ENCODE measurements at places on chromosomes 1 and 21. TPM values are rescaled to one million over a fixed set of nuclear protein-coding genes. Genes with fewer than 3 reads are reported as not detected.

EXTL1 gene
- not detected for total RNA-seq

DNA sequence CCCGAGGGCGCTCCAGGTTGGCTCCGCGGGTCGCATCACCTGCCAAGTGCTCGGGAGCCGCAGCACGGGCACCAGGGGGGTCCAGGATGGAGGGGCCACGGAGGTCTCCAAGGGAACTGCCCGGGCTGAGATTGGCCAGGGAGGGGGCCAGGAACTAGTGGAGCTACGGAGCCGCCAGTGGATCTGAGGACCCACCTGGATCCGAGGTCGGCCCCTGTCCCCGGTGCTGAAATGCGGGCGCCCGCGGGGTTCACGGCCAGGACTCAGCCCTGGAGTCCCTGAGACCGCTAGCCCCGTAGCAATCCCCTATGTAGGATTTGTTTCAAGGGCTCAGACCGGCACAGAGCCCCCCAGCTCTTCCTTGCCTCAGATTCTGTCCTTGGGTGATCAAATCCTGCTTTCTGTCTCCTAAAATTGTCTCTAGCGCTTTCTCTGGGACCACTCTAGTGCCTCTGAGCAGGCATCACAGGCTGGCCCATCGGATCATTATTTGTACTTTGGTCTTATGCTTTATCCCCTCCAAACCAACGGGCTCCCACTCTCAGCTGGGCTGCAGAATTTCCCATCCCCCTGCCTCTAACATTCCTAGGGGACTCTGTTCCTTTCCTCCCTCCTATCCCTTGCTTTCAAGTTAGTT is 27.3 kb downstream of the KIAA2013 start:
- peak; percentile 51 for DNase-seq

- DNase-seq, result no peak
Measured at GRCh38 chr1:242146652-242147051, 147.8 kb upstream of the MAP1LC3C start.

DNA sequence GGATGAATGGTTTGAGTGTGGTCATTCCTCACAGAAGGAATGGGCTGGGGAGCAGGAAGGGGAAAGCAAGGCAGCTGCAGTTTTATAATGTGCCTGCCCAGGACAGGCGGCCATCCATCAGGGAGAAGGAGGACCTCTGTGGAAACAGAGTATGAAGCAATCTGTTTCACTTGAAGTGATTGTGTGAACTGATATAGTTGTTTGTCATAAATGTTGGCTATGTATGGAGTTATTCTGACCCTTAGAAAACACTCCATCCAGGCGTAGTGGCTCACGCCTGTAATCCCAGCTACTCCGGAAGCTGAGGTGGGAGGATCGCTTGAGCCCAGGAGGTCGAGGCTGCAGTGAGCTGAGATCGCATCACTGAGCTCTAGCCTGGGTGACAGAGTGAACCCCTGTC is 46.5 kb downstream of the NENF start:
- no peak for DNase-seq

GUCA2A gene
- total RNA-seq, result not detected

DNA sequence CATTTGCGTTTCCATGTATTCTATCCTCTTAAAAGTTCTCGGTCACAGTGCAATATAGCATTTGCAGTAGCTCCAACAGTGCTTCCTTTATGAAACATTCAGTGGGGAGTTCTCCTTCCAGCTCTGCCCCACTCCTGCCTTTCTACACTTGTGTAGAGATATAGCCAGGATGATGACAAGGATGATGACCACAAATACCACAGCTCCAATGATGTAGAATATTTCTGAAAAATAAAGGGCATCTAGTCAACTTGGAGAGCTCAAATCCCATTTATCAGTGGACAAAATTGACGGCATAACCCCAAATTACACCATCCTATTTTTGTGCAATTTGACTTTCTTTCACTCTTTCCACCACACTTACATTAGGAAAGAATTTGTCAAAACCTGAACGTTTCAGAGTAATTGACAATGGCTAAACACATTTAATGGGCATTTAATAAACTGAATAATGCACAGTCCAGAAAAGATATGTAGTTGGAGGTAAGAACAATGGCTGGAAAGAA is 11.1 kb downstream of the F3 start:
- no peak for DNase-seq

- peak; percentile 75 for DNase-seq
Measured at GRCh38 chr21:41564871-41565274, 56.9 kb upstream of the TMPRSS2 start.

NRIP1 gene
- 22.6 TPM for total RNA-seq

DNA sequence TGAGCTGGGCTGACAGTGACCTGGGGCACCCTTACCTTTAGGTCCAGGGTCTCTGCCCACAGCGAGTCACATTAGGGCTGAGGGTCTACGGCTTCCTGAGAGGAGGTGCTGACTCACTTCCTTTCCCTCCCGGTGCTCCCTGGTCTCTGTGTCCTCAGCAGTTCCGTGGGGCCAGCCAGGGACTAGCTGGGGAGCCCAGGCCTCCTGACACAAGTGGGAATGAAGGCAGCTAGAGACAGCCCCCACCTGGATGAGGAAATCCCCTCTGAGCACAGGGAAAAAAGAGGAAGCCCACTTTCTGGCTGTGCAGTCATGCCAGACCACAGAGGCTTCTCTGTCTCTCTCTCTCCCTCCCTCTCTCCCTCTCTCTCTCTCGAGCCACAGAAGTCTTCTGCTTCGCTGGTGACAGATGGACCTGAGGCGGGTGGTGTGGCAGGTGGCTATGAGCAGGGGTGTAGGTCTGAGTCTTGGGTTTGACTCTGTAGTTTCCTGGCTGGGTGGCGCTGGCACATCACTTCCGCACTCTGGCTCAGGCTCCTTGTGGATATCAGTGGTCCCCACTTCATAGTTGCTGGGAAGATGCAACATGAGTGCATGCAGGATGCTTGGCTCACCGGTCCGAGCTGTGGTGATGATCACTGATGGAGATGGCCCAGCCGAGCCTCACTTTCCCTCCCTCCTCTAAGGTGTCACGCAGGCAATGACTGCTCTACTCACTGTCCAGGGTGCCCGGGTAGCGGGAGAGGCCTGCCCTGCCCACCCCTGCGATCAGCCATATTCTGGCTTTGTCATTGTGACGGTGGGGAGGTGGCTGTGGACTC is 3.5 kb downstream of the SLC66A1 start:
- DNase-seq, result no peak

- peak; percentile 62 for DNase-seq
Measured at GRCh38 chr1:37704966-37705365, 12.7 kb downstream of the CDCA8 start.

Measured in stomach (tissue), 19 donors.